ENCODE measurements at places on chromosomes 6 and 20.

GRCh38 chr6:167129562-167129961, 6.7 kb downstream of the CCR6 start:
- no peak for DNase-seq

DNA sequence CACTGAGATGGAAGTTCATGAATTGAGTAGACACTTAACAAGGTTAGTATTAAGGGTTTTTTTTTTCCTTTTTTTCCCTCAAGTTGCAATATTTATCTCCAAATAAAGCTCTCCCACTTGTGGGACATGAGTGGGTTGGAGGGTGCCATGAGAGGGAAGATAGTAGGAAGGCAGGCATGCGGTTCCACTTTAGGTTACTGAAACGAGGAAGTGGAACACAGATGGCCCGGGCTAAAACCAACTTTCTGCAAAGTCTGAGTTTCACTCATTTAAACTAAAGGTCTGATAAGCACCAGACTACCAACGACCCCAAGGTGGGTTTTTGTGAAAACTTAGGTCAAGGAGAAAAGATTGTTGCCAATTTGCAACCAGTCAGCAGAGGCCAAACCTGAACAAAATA, 42.2 kb downstream of the TBC1D7 start:
- no peak for DNase-seq

DNA sequence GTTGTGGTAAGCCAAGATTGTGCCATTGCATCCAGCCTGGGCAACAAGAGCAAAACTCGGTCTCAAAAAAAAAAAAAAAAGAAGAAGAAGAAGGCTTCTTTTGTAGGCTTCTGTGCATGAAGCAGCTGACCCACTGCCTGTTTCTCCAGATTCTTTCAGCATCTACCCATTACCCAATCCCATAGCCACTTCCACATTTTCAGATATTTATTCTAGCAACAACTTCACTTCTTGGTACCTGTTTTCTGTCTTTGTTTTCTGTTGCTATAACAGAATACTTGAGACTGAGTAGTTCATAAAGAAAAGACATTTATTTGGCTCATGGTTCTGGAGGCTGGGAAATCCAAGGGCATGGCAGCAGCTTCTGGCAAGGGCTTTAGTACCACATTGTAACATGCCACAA, 95.3 kb upstream of the SGK1 start:
- no peak for DNase-seq

DNA sequence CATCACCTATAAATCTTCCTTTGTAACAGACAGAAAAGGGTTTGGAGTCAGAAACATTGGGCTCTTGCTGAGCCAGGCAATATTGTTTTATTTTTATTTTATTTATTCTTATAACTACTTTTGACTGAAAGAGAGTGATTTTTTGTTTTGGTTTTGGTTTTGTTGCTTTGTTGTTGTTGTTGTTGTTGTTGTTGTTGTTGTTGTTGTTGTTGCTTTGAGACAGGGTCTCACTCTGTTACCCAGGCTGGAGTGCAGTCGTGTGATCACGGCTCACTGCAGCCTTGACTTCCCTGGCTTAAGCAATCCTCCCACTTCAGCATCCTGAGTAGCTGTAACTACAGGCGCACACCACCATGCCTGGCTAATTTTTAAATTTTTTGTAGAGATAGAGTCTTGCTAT, 15.0 kb upstream of the SLC13A3 start:
- no peak for DNase-seq

- DNase-seq = no peak
Measured at GRCh38 chr6:93454533-93454932, 35.2 kb upstream of the EPHA7 start.

- DNase-seq = no peak
Measured at GRCh38 chr20:10185741-10186558, 32.7 kb upstream of the SNAP25 start.

DNA sequence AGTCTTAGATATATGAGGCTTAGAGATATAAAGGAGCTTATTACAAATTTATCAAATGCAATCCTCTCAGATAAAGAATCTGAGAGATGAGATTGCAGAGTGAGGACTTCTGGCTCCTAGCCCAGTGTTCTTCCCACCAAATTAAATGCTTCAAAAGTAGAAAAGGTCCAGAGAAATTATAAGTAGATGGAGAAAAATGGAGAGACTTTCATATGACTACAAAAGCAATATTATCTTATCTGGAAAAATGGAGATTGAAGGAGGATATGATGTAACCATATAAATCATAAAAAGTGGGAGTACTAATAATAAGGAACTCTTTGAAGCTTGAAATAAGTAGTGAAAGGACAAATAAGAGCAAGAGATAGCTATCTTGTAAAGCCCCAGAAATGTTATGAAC, 2.8 kb downstream of the KCTD20 start:
- DNase-seq = no peak

DNA sequence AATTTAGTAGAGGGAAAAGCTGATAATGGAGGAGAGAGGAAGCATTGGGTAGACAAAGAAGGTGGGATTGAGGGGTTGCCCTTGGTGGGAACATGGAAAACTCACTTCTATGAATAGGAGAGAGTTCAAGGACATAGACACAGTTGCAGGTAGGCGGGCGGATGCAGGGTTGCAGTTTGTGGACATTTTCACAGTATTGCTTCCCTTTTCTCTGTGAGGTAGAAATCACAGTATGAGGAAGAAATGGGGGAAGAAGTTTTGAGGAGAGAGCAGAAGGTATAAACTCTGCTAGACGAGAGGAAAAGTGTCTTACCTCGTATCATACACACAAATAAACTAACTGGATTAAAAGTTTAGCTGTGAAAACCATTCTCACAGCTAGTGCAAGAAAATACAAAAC, 200.7 kb upstream of the ECI2 start:
- DNase-seq = no peak

DNA sequence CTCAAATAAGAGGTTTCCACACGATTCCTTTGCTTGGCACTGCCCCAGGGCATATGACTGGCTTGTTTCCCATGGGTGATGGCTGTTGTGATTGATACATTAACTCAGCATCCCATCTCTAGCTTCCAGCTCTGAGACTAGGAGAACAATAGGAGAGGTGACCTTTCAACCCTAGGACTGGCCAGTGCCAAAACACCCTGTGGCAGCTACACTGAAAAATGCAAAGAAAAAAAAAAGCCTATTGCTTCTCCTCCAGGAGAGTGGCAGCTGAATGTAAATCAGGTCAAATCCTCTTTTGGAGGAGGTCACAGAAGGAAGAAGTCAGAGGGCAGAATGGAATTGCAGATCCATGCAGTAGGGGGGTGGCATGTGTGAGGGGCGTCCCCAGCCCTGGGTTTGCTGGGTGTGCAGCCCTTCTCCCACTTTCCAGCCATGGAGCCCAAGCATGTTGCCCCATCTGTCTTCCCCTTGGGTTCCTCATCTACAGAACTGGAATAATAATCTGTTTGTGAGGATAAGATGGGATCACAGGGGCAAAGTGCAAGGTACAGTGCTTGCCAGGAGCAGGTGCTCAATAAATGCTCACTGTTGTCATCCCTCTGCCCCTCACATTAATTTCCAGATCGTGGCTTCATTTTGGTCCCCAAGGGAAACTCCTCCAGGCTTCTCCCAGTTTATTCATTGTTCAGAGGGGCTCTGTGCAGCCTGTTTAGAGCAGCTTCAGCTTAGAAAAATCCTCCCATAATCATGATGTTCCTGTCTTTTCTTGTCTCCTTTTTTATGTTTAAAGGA, 245.0 kb upstream of the RIN2 start:
- DNase-seq = no peak

GRCh38 chr6:31400467-31401289, 2.7 kb upstream of the MICA start:
- no peak for DNase-seq

GRCh38 chr20:33653900-33654596, 8.1 kb upstream of the C20orf144 start:
- DNase-seq = no peak

- DNase-seq = no peak
Measured at GRCh38 chr6:134902074-134902861, 47.6 kb downstream of the ALDH8A1 start.

- no peak for DNase-seq
Measured at GRCh38 chr6:147738516-147739162, 230.1 kb downstream of the SAMD5 start.

DNA sequence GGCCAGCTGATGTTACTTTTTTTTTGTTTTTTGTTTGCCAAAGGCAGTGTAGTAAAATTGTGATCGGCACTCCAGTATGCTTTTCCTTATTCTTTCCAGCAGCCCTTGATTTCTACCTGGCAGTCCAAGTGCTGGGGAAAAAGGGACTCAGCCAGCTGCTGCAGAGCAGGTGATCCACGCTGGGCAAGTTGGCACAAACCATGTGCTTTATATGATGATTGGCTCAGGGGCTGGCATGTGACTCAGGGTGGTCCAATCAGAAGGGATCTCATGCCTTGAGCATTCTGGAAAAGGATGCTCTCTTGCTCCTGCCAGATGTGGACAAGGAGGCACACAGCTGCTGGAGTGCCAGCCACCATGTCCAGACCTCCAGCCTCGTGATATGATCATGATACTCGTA, 54.5 kb downstream of the SULF2 start:
- DNase-seq = no peak

DNA sequence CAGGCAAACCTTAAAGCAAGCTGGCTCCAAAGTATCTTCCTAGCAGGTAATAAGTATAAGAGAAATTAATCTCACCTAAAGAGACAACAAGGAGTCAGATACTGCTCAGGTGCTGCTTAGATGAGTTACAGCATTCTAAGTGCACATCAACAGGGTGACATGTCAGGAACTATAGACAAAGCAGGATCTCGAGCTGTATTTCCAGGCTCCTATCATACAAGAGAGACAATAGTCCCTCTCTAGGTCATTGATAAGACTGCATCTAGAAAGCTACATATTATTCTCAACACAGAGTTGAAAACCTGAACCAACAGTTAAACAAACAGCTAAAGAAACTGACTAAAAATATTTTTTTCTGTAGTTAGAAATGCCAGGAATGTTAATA, 3.9 kb downstream of the PTPRK start:
- peak; percentile 52 for DNase-seq

GRCh38 chr20:23200914-23201313, 114.8 kb upstream of the CD93 start:
- peak; percentile 43 for DNase-seq

DNA sequence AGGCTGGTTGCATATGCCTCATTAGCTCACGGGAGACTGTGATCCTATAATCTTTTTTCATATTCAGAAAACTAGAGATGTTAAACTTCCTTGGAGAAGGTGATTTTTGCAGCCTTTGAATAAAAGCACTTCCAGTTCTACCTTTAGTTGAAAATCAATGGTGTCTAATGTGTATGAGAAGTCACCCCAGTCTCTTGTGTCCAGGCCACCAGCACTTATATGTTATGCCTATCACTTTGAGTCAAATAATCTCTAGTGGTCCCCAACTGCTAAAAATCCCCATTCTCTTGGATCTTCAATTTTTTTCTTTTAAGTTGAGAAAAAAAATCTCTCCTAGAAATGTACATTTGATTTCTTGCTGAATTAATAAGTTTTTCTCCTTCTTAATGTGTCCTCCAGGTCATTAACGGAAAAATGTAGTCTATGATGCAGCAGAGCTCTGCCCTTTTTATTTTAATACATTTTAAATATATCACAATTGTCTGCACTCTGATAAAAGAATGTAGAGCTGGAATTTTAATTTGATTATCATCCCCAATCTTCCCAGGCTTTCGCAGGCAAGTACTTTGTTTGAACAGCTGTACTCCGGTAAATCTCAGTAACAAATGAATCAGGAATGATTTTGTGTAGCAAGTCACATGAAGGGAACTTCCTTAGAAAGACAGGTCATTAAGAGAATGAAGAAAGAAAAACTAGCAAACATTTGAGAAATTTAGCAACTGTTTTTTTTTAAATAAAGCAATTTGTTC, 147.0 kb downstream of the SOX4 start:
- DNase-seq = no peak

- no peak for DNase-seq
Measured at GRCh38 chr6:37319856-37320480, 33.8 kb upstream of the RNF8 start.

- DNase-seq = no peak
Measured at GRCh38 chr20:44010162-44010704, 95.6 kb downstream of the TOX2 start.

DNA sequence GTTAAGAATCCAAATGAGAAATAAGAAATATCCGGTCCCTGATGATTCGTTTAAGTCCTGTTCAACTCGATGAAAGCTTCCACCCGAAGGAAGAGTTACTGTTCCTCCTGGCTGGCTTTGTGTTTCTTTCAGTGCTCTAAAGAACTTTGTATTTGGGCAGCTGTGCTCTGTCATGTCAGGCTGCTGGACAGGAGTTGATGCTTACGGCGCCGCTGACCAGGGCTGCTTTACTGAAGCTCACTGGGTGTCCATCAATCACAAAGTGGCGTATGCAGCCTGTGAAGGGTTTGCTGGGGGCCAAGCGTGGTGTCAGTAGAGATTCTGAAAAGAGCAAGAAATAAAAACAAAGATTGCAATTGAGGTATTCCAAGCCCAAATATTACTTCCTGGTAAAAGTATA, 21.9 kb downstream of the FAM229B start:
- DNase-seq = no peak

All from A549 (cell line).